ENCODE measurements at places on chromosomes 13 and 19. TPM values are rescaled to one million over a fixed set of nuclear protein-coding genes. Genes with fewer than 3 reads are reported as not detected.

GRCh38 chr13:51730927-51731326 is 73.0 kb downstream of the DHRS12 start:
- H3K4me1 ChIP-seq, result peaks cover 7% of the 10 kb centered on the region
- no peak overlapping the region for H3K27ac ChIP-seq
- H3K4me3 ChIP-seq, result no peak overlapping the region

DNA sequence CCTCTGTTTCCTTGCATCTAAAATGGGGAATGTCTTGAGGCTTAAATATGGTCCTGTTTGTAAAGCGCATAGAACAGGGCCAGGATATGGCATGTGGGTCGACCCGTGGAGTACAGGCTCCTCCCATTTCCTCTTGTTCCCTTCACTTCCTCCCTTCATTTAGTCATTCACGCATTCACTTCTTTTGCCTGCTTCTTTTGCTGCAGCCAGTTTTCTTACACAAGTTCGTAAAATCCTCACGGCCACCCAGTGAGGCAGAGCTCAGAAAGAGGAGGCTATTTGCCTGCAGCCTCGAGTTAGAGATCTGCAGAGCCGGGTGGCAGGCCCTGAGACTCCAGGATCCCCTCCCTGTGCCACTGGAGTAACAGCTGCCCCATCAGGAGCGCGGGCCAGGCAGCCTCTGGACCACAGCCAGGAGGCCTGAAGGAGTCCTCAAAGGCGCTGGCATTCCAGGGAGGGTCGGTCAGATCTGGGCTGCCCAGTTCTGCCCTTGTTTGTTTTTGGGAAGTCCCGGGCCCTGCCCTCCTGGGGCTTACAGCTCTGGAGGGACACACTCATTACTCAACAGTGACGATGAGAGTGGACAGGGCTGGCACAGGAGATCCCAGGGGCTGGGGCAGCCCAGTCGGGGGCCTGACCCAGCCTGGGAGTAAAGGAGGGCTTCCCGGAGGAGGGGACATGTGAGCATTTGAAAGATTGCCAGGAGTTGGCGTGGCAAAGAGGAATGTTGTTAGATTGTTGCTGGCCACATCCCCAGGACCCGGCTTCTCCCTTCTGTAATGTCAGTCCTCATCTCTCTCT is 4.6 kb downstream of the PPP5C start:
- peak overlapping the region; percentile 96 for H3K4me3 ChIP-seq
- peak; percentile 68 for DNase-seq
- peaks cover 57% of the 10 kb centered on the region for H3K4me1 ChIP-seq
- no peaks in the 10 kb centered on the region for H3K27me3 ChIP-seq

DNA sequence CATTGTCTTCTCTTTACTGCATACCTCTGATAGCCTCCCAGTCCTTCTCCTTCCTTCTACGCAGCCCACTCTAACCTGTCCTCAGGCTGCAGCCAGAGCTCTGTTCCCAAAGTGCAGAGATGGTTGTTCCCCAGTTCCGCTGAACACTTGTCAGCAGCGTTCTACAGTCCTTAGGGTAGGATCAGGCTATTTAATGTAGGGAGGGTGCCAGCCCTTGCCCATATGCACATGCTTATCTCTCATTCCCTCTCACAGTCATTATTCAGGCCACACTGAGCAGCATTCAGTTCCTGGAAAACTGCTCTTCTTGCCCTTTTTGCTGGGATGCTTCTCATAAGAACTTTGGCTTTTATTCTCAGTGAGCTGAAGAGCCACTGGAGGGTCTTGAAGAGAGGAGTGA is 180.7 kb downstream of the MTUS2 start:
- no peaks in the 10 kb centered on the region for H3K27me3 ChIP-seq
- no peak overlapping the region for H3K4me3 ChIP-seq
- no peak for DNase-seq
- no peaks in the 10 kb centered on the region for H3K4me1 ChIP-seq
- no peak overlapping the region for H3K27ac ChIP-seq

Gene OVOL3
- not detected for total RNA-seq

DNA sequence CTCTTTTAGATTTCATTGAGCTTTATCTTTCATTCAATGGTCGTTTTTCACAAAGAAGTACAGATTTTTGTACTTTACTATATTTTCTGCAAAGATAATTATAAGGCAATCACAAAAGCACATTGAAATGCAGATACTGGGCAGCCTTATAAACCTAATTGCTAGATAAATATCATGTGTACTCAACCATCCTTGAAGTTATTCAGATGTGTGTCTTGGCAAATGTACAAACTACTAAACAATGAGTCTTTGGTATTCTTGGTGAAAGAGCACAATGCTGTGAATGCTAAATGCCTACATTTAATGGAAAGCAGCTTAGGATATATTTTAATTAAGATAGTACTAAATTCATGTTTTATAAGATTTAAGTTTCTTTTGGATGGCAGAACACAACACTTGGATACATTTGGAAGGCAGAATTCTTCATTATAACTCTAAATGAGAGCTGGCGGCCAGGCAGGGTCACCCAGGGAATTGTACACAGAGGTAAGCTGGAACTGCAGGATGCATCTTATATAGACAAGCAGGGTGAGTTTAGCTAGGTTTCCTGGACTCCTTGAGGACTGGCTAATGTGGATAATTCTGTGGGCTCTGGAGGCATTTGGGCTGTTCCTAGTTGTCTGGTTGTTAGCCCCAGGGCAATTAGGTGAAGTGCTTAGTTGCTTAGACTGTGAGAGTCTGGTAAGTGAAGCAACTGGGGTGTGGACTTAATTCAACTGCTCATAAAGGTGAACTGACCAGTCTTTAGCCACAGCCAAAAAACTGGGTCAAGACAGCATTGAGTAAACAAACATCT is 286.6 kb downstream of the PCDH20 start:
- H3K4me1 ChIP-seq, result no peaks in the 10 kb centered on the region
- no peak overlapping the region for H3K4me3 ChIP-seq
- no peak for DNase-seq
- H3K27me3 ChIP-seq, result no peaks in the 10 kb centered on the region
- H3K36me3 ChIP-seq, result no peaks in the 10 kb centered on the region

GRCh38 chr13:39586151-39586550 is 16.8 kb downstream of the LHFPL6 start:
- H3K4me1 ChIP-seq, result no peaks in the 10 kb centered on the region
- no peak for DNase-seq
- no peak overlapping the region for H3K4me3 ChIP-seq
- H3K27ac ChIP-seq, result no peak overlapping the region
- no peaks in the 10 kb centered on the region for H3K36me3 ChIP-seq
- H3K27me3 ChIP-seq, result peaks cover 19% of the 10 kb centered on the region

- H3K4me1 ChIP-seq, result no peaks in the 10 kb centered on the region
- H3K27me3 ChIP-seq, result no peaks in the 10 kb centered on the region
- no peak for DNase-seq
- no peaks in the 10 kb centered on the region for H3K36me3 ChIP-seq
These were observed 845.9 kb upstream of the PCDH9 start for GRCh38 chr13:68076046-68076445.

GRCh38 chr13:32415019-32415418 is 12.9 kb downstream of the N4BP2L1 start:
- peaks cover 17% of the 10 kb centered on the region for H3K36me3 ChIP-seq
- no peak overlapping the region for H3K27ac ChIP-seq
- DNase-seq, result no peak
- H3K27me3 ChIP-seq, result no peaks in the 10 kb centered on the region

DNA sequence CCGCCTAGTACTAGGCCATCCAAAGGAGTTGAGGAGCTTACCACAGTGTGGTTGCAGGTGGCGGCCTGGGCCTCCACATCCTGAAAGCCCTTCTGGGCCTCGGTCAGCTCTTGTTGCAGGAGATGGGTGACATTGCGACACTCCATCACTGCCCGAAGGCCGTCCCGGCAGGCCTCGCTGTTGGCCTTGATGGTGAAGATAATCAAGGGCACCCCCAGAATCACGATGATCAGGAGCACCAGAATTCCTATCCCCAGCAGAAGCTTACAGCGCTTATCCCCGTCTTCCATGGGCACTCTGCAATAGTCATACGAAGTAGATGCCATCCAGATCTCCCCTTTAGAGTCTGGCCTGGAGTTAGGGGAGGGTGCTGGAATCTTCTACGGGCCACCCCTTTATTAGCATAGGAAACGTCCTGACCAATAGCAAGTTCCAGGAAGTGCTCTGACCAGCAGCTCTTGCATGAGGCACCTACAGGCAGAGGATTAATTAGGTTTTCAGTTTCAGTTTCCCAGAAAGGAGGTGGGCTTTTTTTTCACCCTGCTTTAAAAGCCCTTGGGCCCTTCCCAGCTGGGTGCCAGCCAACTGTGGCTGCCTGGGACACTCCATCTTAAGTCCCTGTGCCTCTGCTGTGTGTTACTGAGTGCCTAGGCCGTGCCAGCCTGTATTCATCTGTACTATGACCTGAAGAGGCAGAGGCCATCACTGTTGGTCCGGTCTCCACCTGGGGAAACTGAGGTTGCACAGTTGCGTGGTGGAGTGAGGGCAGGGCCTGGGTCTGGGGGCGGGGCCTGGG is at the start of gene BST2:
BST2 (minus strand) TSS at position 381 of the 796 bp plus-strand sequence; CDS start at position 326, 55 bp downstream.
- peak within 1 kb of the TSS; percentile 89 for H3K27ac ChIP-seq
- peaks cover 43% of the 10 kb centered on the region for H3K4me1 ChIP-seq
- no peaks in the 10 kb centered on the region for H3K27me3 ChIP-seq
- H3K36me3 ChIP-seq, result no peaks in the 10 kb centered on the region
- DNase-seq, result peak; percentile 86
- peak within 1 kb of the TSS; percentile 96 for H3K4me3 ChIP-seq

DNA sequence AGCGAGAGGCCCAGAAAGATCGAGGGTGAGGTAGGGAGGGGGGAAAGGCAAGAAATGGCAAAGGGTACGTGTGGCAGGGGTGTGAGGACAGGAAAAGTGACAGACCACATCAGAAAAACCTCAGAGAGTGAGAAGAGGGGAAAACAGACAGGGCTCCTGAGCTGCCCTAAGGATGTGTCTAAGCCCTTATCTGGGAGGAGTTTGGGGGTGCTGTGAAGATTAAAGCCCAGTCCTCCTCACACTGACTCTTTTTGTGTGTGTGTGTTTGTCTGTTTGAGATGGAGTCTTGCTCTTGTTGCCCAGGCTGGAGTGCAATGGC is 703 bp upstream of the PTH2 start:
- peaks cover 9% of the 10 kb centered on the region for H3K36me3 ChIP-seq
- peaks cover 80% of the 10 kb centered on the region for H3K27me3 ChIP-seq
- H3K4me3 ChIP-seq, result peak overlapping the region; percentile 28
- no peak for DNase-seq

DNA sequence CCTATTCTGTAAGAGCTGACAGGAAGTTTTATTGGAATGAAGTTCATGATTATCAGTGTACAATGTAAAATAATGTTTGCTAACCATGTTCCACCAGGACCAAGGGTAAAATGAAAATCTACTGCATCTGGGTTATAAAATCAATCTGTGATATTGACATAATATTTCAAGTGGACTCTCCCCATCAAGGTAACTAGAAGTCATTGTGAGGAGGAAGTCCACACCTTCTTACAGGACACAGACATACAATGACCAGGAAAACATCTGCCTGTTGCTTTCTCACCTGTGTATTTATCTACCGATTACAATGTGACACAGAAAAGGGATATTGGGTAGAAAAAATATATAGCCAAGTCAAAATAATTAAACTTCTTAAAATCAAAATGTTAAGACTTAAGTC is 140.7 kb upstream of the RFC3 start:
- H3K4me3 ChIP-seq, result peak overlapping the region; percentile 10
- no peaks in the 10 kb centered on the region for H3K36me3 ChIP-seq
- peaks cover 29% of the 10 kb centered on the region for H3K4me1 ChIP-seq

GRCh38 chr13:21875116-21875515 is 204.2 kb downstream of the FGF9 start:
- no peak overlapping the region for H3K27ac ChIP-seq
- H3K4me3 ChIP-seq, result no peak overlapping the region
- peaks cover 9% of the 10 kb centered on the region for H3K27me3 ChIP-seq
- DNase-seq, result no peak
- H3K36me3 ChIP-seq, result no peaks in the 10 kb centered on the region
- H3K4me1 ChIP-seq, result no peaks in the 10 kb centered on the region

DNA sequence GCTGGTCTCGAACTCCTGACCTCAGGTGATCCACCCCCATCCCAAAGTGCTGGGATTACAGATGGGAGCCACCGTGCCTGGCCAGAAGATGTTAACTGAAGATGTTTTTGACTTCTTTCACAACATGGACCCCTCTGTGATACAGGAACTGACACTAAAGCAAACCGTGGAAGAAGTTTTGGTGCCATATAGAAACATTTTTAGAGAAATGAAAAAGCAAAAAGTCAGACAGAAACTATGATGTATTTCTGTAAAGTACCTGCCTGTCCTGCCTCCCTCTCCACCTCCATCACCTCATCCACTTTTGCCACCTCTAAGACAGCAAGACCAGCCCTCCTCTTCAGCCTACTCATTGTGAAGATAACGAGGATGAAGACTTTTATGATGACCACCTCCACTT is 11.3 kb downstream of the FBXO27 start:
- H3K4me1 ChIP-seq, result no peaks in the 10 kb centered on the region
- no peak overlapping the region for H3K4me3 ChIP-seq
- no peak overlapping the region for H3K27ac ChIP-seq
- DNase-seq, result no peak
- H3K36me3 ChIP-seq, result no peaks in the 10 kb centered on the region

- no peak overlapping the region for H3K4me3 ChIP-seq
- no peaks in the 10 kb centered on the region for H3K36me3 ChIP-seq
- H3K27me3 ChIP-seq, result peaks cover 20% of the 10 kb centered on the region
- H3K27ac ChIP-seq, result no peak overlapping the region
These were observed 19.3 kb downstream of the RUBCNL start for GRCh38 chr13:46367617-46368327.

Gene PRR19
- 1.0 TPM for total RNA-seq

DNA sequence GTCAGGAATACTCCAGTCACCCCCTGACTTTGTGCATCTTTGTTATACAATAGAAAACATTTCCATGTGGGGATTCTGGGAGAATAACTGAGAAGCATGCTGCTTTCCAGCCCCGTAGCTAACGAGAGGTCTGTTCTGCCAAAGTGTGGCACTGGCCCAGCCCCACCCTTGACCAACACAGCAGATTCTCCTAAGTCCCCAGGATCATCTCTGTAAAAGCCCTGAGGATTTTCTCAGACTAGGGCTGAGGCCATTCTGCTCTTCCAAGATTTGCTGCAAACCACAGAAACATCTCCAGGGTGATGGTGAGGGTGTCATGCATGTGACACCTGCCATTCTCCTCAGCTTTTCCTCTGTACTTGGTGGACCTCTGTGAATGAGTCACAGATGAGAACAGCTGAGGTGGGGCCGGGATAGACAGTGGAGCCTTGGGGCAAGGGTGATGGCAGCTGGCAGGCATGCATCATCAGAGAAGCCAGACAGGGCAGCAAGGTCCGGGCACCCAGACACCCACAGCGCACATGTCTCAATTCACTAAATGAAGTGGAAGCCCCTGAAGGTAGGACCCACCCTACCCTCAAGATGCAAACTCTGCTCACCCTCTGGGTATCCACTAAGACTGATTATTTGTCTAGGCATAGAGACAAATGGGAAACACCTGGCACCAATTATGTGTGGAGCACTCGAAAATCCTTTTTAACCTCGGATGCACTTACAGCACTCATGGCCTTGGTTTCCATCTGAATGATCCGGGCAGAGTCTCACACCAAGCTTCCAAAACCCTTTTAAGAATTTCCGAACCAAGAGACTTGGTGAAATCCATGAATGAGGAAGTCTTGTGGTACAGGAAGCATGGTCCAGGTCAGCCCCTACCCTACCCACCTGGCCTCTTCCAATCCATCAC is 20.1 kb upstream of the DOCK9 start:
- H3K4me1 ChIP-seq, result peaks cover 44% of the 10 kb centered on the region
- peaks cover 2% of the 10 kb centered on the region for H3K27me3 ChIP-seq
- no peak for DNase-seq
- H3K4me3 ChIP-seq, result no peak overlapping the region

Gene KCNRG
- not detected for total RNA-seq

- H3K4me1 ChIP-seq, result no peaks in the 10 kb centered on the region
- no peak for DNase-seq
- no peak overlapping the region for H3K27ac ChIP-seq
- H3K4me3 ChIP-seq, result no peak overlapping the region
- H3K36me3 ChIP-seq, result no peaks in the 10 kb centered on the region
These were observed 265.7 kb upstream of the SLC10A2 start for GRCh38 chr13:103331924-103332323.
